ENCODE measurements at places on chromosomes 13 and 19. TPM values are rescaled to one million over a fixed set of nuclear protein-coding genes. Genes with fewer than 3 reads are reported as not detected.

DNA sequence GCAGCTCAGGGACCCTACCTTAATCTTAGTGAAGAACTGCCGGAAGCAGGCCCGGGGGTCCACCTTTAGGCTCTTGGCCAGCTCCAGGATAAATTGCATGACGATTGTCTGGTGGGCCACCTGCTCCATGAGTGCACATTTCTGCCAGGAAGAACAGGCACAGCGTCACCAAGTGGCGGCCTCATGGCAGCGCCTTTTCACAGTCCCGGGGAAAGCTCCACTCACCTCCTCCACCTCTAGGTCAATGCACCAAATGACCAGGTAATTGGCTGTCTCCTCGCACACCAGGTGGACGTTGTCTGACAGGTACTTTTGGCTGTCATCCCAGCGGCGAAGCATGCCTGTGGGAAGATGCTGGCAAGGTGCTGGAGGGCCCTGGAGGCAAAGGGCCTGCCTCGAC lies 8.3 kb downstream of the CDC37 start:
- H3K27me3 ChIP-seq: no peaks in the 10 kb centered on the region
- no peak overlapping the region for H3K27ac ChIP-seq
- H3K36me3 ChIP-seq: peaks cover 29% of the 10 kb centered on the region
- peaks cover 13% of the 10 kb centered on the region for H3K4me1 ChIP-seq
- no peak for DNase-seq

FXYD7 gene
- total RNA-seq: 1.2 TPM

FCHO1 gene
- 56.8 TPM for total RNA-seq

PCDH8 gene
- not detected for total RNA-seq

ZNF546 gene
- 2.3 TPM for total RNA-seq

GRCh38 chr19:41324921-41325639 lies 15.1 kb downstream of the CCDC97 start:
- no peak for DNase-seq
- no peaks in the 10 kb centered on the region for H3K27me3 ChIP-seq
- peaks cover 45% of the 10 kb centered on the region for H3K4me1 ChIP-seq
- no peak overlapping the region for H3K4me3 ChIP-seq

DNA sequence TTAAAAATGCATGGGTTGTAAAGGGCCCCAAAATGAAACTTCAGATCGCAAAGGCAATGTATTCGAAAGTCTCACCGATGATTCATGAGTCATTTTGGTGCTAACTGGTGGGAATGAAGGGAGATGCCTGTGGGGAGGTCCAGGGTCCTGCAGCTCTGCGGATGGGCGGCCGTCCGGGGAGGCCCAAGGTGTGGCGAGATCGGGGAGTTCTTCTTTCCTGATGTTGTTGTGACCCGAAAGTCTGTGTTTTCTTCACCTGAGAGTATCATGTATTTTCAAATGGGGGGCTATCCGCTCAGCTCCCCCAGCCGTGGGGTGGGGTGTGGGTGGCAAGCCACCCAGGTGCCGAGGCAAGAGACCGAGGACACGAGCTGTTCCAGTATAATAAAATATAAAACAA lies 36.5 kb downstream of the TFDP1 start:
- no peak overlapping the region for H3K4me3 ChIP-seq
- no peaks in the 10 kb centered on the region for H3K4me1 ChIP-seq
- DNase-seq: no peak
- peaks cover 35% of the 10 kb centered on the region for H3K36me3 ChIP-seq
- H3K27ac ChIP-seq: no peak overlapping the region

GIPC3 gene
- 0.29 TPM for total RNA-seq

DNA sequence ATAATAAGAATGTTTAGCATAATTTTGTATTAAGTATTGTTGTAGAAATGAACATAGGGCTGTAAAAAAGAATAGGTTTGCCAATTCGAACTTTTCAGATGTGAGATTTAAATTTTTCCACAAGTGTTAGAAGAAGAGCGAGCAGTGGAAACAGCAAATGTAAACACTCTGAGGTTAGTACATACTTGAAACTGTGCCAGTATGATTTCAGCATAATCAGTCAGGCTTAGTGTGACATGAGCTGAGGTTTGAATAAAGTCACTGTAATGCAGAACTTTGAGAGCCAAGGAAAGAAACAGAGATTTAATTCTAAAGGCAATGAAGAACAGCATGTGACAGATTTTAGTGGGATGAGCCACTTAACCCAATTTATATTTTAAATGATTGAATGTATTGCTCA lies 2166.4 kb downstream of the PCDH9 start:
- DNase-seq: no peak
- no peak overlapping the region for H3K4me3 ChIP-seq
- H3K4me1 ChIP-seq: no peaks in the 10 kb centered on the region
- no peaks in the 10 kb centered on the region for H3K27me3 ChIP-seq
- H3K27ac ChIP-seq: no peak overlapping the region

DNA sequence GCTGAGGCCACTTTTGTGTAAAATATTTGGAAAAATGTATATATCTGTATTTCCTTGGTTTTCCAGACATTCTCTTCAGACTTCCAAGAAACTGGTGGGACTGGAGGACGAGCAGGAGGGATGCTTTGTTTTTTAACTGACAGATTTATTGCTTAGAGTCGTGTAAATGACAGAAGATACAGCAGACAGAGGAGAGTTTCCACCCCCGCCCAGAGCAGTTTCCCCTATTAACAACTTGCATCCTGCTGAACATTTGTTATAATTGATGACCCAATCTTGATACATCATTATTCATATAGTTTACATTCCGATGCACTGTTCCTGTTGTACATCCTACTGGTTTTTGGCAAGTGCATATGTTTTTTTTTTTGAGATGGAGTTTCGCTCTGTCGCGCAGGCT lies 7.1 kb upstream of the DOCK6 start:
- no peaks in the 10 kb centered on the region for H3K36me3 ChIP-seq
- no peak overlapping the region for H3K27ac ChIP-seq
- H3K4me3 ChIP-seq: no peak overlapping the region
- DNase-seq: no peak

- H3K27me3 ChIP-seq: no peaks in the 10 kb centered on the region
- H3K4me1 ChIP-seq: peaks cover 19% of the 10 kb centered on the region
- H3K27ac ChIP-seq: no peak overlapping the region
Measured at GRCh38 chr19:2064395-2064787, 13.3 kb upstream of the MKNK2 start.

DNA sequence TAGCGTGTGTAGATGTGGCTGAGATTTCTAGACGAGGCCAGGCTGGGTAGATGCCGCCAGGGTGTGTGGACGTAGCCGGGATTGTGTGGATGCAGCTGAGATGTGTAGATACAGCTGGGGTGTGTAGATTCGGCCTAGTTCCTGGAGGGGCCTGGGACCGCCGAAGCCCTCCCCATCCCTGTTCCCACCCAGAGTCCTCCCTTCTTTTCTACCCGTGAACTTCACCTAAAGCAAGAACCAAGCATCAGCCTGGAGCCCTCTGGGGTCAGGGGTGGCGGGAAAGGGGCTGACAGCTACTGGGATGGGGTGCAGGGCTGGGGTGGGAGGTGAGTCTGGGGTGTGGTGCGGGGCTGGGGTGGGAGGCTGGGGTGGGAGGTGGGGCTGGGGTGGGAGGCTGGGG lies 768 bp downstream of the TMPRSS9 start:
- H3K4me1 ChIP-seq: peaks cover 5% of the 10 kb centered on the region
- H3K27ac ChIP-seq: no peak overlapping the region
- DNase-seq: no peak
- no peak overlapping the region for H3K4me3 ChIP-seq
- H3K27me3 ChIP-seq: peaks cover 14% of the 10 kb centered on the region

GRCh38 chr13:23752111-23753001 lies 136.8 kb downstream of the MIPEP start:
- no peak for DNase-seq
- H3K36me3 ChIP-seq: peaks cover 18% of the 10 kb centered on the region
- H3K27ac ChIP-seq: no peak overlapping the region
- no peaks in the 10 kb centered on the region for H3K27me3 ChIP-seq

ZNF726 gene
- total RNA-seq: 22.3 TPM

Measured in activated naive CD4-positive, alpha-beta T cell treated with anti-CD3 and anti-CD28 coated beads for 36 hours (primary cell).